ENCODE measurements at places on chromosomes 11 and 22.

DNA sequence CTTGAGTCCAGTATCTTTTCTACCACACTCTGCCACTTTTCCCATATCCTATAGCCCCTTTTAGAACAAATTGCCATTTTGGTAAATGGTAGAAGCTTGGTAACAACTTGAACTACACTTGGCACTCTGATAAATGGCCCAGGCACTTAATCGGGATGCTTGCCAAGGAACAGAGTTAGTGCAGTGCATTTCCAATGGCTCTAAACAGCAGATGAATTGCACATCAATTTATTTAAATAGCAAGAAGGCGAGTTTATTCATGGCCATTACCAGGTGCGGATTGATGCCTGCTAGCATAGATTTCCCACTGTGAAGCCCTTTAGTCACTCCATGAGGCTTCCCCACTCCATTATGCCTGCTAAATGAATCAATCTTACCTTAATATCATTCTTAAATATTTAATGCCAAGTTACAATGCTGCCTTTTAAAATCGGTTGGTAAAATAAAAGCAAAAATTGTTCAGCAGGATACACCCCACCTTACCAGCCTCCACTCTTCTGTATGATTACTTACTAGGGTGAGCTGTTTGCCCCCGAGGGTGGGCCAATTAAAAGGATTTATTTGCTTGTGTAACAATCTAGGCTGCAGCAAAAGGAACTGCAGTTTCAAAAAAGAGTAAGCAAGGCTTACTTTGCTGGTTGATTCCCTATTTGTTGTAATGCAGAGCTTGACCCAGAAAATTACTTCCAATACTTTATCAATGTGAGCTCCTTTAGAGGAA is 136.0 kb upstream of the ARHGAP42 start:
- no peak for DNase-seq

- no peak for DNase-seq
Observed at GRCh38 chr22:41560095-41560471, 727 bp upstream of the CSDC2 start.

DNA sequence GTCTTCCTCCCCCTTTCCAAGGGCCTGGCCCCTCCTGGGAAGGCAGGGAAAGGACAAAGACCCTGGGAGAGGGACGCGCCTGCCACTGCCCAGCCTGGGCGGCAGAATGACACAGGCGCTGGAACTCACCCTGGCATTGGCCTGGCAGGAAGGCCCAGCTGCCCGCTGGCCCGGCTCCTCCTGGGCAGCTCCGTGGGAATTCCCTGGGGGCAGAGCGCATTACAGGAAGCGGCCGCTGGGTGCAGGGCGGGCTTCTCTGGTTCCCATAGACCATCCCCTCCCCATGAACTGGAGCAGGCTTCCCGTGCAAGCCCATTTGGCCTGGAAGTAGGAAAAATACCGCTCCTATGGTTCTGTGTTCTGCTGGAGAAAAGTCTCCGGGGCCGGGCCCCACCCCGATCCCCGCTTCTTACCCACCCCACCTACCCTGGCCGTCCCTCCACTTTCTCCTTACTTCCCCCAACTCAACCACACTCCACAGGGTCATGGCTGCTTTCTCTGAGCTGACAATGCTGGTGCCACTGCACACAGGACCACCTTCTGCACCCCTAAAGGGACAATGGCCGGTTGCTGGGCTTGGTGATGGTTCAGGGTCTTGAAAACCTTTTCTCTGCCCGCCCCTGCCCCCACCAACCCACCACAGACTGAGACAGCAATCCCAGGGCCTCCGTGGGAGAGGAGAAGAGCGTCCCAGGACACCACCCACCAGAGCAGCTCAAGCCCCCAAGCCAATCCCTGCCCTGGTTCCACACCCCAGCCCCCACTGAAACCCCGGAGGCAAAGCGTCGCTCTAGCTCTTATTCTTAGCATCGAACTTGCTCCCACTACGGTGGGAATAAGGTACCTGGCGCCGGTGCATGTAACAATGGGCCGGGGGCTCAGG is 58.9 kb downstream of the LINC01488 start:
- no peak for DNase-seq

- no peak for DNase-seq
Observed at GRCh38 chr11:45243967-45244366, 42.2 kb downstream of the SYT13 start.

DNA sequence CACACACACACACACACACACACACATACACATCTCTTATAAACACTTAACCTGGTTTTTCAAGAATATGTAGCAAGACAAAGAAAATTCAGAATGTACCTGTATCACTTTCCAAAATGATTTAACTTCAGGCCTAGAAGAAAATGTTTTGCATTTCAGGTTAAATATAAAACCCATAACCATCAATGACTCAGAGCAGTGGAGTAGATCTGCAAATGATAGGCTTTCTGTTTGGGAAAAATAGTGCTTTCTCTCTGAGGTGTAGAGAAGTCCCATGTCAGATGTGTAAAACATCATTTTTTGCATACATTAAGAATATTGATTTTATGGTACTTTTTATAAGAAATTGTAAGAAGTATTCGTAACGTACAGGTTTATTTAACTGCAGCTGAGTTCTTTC is 116.9 kb downstream of the STK33 start:
- no peak for DNase-seq

DNA sequence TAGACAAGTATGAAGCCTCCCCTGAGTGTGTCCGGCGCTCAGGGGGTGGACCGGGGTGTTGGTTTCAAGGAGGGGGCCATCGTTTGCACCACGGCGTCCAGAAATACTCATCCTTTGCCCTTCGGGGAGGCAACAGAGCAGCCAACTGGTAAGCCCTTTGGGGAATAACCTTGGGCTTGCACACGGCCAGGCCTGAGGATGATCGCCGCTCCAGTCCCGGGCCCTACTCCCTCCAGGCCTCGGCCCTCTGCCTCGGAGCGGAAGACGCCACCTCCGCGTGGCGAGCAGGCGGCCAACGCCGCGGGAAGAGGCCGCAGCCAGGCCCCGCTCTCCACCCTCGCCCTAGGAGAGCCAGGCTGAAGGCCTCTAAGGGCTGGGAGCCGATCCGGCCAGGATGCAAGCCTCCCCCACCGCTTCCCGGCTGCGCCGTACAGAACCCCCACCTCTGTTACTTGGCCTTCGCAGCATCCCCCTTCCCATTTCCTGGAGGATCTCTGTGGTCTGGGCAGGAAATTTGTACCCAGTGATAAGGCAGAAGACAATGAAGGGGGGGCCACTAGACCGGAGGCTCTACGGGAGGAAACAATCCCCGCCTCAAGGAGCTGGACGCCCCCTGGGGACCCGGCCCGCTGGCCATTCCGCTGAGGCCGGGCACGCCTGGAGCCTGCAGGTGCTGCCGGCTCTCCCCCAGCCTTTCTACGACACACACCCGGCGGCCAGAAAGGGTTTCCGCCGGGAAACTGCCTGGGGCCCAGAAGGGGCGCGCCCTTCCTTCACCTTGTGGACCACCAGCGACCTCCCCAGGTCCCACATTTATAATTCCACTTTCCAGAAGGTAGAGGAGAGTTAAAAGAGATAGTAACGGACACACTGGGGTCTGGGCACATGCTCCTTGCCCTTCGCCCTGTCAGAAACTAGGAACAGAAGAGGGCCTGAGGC is 2.6 kb downstream of the ESAM start:
- no peak for DNase-seq

- DNase-seq, result no peak
Observed at GRCh38 chr11:68954836-68955606, 25.8 kb downstream of the MRGPRD start.

Data from naive thymus-derived CD4-positive, alpha-beta T cell (primary cell).